ENCODE measurements at places on chromosomes 1 and 21.

DNA sequence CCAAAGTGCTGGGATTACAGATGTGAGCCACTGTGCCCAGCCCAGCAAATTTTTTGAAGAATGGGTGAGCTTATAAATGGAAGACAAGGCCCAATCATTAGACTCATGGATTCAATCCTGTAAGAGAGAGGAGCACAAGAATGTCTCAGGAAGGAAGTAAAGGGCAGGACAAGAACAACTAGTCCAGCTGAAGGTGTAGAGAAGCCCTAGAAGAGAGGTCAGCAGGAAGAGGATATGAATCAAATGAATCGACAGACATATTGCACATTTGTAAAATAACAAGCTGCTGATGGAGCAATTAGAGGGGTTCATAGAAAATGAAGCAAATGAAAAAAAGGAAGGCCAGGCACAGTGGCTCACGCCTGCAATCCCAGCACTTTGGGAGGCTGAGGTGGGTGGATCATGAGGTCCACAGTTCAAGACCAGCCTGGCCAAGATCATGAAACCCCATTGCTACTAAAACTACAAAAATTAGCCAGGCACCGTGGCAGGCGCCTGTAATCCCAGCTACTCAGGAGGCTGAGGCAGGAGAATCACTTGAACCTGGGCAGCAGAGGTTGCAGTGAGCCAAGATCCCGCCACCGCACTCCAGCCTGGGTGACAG, 74.9 kb downstream of the MIS18A start:
- no peak for DNase-seq

GRCh38 chr1:176557543-176558258, 94.7 kb downstream of the PAPPA2 start:
- no peak for DNase-seq

DNA sequence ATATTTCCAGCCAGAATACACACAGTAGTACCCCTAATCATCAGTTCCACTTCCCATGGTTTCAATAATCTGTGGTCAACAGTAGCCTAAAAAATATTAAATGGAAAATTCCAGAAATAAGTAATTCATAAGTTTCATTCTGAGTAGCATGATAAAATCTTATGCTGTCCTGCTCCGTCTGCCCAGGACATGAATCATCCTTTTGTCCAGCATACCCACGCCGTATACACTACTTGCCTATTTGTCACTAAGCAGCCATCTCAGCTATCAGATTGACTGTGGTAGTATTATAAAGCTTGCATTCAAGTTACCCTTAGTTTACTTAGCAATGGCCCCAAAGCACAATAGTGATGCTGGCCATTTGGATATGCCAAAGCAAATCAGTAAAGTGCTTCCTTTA, 118.7 kb downstream of the SLC5A9 start:
- no peak for DNase-seq

GRCh38 chr1:82343381-82343780, 542.6 kb downstream of the ADGRL2 start:
- no peak for DNase-seq

- DNase-seq: no peak
Measured at GRCh38 chr1:201251851-201252430, 31.4 kb upstream of the PKP1 start.

GRCh38 chr1:18951818-18952391, 4.6 kb downstream of the IFFO2 start:
- no peak for DNase-seq

- no peak for DNase-seq
Measured at GRCh38 chr1:175844877-175845276, 101.5 kb upstream of the TNR start.

DNA sequence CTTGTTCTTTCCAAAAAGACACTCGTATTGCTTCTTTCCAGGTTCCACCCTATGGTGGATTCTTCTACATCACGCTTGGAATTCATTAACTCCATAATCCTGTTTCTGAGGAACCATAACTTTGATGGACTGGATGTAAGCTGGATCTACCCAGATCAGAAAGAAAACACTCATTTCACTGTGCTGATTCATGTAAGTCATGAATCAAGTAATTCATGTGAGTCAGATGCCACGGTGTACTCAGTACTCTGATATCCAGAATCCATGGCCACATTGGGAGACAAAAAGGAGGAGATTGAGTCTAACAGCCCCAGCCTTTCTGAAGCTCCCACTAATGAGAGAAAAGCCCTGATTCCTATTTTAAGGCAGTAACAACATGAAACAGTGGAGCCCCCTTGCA, 7.4 kb downstream of the CHI3L2 start:
- no peak for DNase-seq

- DNase-seq: no peak
Measured at GRCh38 chr1:203519053-203519840, 25.3 kb downstream of the OPTC start.

DNA sequence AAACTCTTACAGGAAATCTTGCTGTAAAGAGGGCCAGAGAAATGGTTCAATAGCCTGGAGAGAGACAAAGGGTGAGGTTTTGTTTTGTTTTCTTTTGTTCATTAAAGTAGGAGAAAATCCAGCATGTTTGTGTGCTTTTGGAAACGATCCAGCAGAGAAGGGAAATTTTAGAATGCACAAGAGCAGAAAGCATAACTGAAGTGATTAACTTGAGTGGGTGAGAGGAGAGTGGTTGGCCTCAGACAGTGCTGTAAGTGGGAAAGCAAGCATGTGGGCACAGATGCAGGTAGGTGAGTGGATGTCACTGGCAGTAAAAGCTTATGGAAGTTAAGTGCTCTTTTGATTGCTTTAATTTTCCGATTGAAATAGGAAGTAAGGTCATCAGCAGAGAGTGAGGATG, 50.2 kb downstream of the EEIG2 start:
- no peak for DNase-seq

DNA sequence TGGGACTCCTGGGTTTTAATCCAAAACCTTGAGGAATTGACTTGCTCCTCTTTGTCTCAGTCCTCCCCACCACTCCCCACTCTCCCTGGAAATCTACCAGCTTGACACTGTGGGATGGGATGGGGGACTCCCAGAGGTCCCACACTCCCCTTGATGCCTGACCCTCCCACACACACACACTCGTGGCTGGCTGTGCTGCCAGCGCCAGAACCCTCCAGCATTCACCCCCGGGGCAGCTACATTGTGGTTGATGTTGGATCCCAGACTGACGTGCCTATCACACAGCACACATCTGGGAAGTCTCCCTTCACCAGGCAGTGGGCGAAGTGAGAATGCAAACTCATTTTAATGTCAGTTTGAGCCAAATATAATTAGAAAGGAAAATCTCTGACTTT, 10.0 kb downstream of the KIRREL1 start:
- no peak for DNase-seq

DNA sequence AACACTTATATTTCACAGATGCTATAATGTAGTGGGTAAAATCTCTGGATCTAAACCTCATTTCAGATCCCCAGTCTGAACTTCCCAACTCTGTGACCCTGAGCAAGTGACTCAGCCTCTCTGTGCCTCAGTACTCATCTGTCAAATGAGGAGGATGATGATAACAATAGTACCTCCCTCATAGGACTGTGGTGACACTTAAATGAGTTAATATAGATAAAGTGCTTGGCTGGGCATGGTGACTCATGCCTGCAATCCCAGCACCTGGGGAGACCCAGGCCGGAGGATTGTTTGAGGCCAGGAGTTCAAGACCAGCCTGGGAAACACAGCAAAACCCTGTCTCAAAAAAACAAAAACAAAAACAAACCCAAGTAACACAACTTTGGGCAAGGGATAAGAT, 4.7 kb upstream of the ECE1 start:
- DNase-seq: no peak

Measured in amygdala (tissue), 56 donors.